ENCODE measurements at places on chromosomes 7 and 10.

DNA sequence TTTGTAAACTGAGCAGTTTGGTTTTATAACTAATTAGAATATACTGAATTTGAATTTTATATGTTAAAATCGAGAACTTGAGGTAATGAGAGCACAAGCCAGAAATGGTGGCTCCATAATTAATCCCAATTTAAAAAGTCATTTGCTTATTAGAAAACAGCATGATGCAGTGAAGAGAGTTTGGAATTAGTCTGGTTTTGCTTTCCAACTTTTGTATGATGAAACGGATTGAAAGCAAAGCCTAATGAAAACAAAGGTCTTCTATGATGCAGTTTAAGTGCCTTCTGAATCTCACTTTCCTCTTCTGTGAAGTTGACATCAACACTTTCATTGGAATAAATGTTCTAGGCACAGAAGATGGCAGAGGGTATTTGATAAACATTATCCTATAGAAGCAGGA, 89.4 kb downstream of the SORCS1 start:
- DNase-seq: no peak

DNA sequence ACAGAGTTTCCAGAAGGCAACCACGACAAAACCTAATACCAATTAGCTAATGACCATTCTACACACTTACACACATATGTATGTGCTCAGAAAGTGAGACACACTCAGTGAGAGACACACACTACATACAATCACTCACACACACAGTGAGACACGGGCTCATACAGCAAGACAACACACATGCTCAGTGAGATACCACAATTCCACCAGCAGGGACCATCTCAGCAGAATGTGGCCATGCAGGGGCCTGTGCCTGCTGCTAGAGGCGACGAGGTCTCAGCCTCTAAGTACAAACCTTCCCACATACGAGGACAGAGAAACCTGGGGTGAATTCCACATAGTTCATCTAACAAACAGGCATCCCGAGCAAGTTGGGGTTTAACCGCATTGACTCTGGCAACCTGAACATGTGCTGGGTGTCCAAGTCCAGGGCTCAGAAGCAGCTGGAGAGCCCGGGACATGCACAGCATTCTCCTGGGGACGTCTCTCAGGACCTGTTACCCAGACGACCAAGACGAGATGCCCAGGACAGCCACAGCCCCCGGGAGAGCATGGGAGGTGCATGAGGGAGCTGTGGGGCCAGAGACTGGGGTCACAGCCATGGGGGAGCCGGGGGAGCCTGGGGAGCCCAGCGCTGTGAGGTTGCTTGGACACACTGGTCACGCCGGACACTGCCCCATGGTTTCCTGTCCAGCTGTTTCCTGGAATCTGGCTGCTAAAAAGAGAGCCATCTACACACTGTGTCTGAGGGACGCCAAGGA, 523.6 kb downstream of the PTPRN2 start:
- DNase-seq: no peak

GRCh38 chr10:665579-666091, 23.8 kb downstream of the DIP2C start:
- DNase-seq: peak; percentile 36

GRCh38 chr10:86017841-86018734, 348.5 kb downstream of the GRID1 start:
- DNase-seq: no peak

- no peak for DNase-seq
Measured at GRCh38 chr10:69731184-69731583, 70.5 kb upstream of the COL13A1 start.

- DNase-seq: no peak
Measured at GRCh38 chr10:99530108-99531025, 2.4 kb upstream of the NKX2-3 start.

Data from type B pancreatic cell (in vitro differentiated cells).